CD4-positive, alpha-beta memory T cell (primary cell): ENCODE measurements at places on chromosomes 4 and X. TPM values are rescaled to one million over a fixed set of nuclear protein-coding genes. Genes with fewer than 3 reads are reported as not detected.

GRCh38 chr4:134001057-134001456 lies 200.5 kb downstream of the PABPC4L start:
- no peak overlapping the region for H3K27ac ChIP-seq
- H3K4me3 ChIP-seq: no peak overlapping the region
- no peaks in the 10 kb centered on the region for H3K4me1 ChIP-seq
- no peak for DNase-seq

- H3K27ac ChIP-seq: no peak overlapping the region
- H3K27me3 ChIP-seq: no peaks in the 10 kb centered on the region
- no peak for DNase-seq
- no peaks in the 10 kb centered on the region for H3K36me3 ChIP-seq
- no peak overlapping the region for H3K4me3 ChIP-seq
Observed at GRCh38 chrX:8907688-8908087, 106.5 kb upstream of the FAM9A start.

DNA sequence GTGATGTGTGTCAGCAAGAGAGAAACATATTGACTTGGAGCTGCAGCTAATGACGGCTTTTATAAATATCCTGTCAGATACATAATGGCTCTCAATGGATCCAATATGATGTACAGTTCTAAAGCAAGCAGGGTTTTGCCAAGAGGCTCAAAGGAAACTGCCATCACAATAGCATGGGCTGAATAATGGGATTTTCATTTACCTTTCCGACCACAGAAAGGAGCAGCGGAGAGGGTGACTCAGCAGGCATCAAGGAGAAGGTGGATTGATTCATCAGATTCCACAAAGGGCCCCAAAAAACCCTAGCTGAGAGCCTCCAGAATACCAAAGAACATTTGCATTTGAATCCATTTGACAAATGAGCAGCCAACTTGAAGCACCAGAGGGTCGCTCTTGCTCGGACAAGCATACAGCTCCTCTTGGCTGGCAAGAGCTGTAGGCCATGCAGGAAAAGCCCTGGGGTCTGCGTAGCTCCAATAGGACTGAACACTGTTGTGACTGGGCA lies 355.7 kb upstream of the NOCT start:
- no peaks in the 10 kb centered on the region for H3K27me3 ChIP-seq
- no peak overlapping the region for H3K27ac ChIP-seq
- DNase-seq: no peak
- H3K4me3 ChIP-seq: no peak overlapping the region

The GDPD2 gene
- total RNA-seq: not detected

The AVPR2 gene
- not detected for total RNA-seq

The CSN3 gene
- total RNA-seq: not detected
